ENCODE measurements at places on chromosomes 13 and 19.
A peak's percentile ranks its signal among the peaks of the same experiment; 100 is the strongest.

DNA sequence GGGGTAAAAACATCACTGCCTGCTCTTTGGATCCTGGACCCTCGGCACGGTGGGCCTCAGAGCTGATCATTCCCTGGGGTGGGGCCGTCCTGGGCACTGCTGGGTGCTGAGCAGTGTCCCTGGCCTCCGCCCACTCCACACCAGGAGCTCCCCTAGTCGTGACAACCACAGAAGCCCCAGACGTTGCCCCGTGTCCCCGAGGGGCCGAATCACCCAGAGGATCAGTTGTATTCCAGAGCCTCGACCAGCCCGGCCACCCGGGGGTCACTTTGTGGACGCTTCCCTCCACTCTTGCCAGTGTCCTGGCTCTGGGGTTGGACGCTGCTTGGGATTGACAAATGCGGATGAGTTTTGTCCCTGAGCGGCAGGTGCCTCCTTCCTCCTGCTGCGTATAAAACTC lies 10.2 kb downstream of the C2CD4C start:
- no peak for DNase-seq

GRCh38 chr19:55418185-55418584 lies 10.6 kb upstream of the UBE2S start:
- DNase-seq = peak; percentile 32

GRCh38 chr13:29471551-29471950 lies 123.9 kb downstream of the SLC7A1 start:
- DNase-seq = no peak

DNA sequence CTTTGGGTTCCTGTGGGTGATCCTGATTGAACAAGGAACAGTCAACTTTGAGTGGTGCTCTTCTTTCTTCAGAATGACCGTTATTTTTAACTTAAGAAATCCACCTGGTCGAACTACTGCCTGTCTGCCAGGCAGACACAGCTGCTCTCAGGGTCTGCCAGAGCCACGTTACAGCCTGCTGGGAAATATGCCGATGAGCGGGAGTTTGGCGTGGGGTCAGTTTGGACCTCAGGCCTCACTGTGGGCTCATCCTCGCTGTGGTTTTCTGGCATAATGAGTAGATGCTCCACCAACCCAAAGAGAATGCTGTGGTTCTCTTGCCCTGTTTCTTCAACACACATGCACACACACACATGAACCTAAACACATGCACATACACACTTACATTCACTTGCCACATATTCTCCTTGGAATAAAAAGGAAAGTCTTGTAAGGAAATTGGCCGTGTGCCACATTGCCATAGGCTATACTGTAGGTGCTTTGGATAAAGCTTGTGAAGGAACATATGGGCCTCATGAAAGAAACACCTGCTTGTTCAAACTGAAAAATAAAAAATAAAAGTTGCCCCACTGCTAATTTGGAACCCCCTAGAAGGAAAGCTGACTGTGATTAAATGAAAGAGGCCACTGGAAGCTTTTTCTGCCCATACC lies 598.7 kb upstream of the KLF12 start:
- DNase-seq = no peak

GRCh38 chr13:109656206-109656605 lies 130.2 kb downstream of the IRS2 start:
- DNase-seq = no peak

- no peak for DNase-seq
Measured at GRCh38 chr19:55677572-55678028, 2.6 kb downstream of the EPN1 start.

DNA sequence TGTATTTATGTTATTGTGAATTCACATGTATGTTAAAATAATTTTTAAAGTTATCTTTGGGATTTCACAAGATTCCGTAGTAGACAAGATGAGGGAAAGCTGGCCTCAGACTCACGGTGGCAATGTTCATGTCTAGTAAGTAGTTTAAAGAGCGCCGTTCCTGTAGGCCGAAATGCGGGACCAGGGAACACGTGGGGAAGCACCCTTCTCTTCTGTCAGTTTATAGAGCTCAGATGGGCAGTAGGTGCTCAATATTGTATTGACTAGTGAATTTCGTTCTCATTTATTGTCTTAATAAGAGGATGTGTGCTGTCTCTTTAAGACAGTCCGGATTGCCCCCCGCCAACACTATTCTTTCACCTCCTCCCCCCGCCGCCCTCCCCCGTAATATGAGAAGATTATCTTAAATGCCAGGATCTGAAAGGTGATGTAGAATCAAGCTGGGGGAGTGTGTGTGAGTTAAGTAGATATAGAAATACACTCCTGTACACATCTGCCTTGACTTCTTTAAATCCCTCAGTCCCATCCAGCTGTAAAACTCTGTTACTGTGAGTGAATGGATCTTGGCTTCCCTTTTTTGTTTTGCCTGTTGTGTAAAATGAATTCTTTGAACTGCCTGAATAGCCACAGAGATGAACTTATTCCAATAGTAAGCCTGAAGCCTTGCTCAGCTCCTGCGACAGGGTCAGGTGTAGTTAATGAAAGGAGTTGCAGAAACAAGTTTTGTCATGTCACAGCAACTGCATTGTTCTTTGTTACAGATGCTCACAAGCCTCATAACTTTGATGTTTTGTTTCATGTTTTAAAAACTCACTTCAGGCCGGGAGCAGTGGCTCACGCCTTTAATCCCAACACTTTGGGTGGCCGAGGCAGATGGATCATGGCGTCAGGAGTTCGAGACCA lies 1.3 kb downstream of the LAMP1 start:
- no peak for DNase-seq

DNA sequence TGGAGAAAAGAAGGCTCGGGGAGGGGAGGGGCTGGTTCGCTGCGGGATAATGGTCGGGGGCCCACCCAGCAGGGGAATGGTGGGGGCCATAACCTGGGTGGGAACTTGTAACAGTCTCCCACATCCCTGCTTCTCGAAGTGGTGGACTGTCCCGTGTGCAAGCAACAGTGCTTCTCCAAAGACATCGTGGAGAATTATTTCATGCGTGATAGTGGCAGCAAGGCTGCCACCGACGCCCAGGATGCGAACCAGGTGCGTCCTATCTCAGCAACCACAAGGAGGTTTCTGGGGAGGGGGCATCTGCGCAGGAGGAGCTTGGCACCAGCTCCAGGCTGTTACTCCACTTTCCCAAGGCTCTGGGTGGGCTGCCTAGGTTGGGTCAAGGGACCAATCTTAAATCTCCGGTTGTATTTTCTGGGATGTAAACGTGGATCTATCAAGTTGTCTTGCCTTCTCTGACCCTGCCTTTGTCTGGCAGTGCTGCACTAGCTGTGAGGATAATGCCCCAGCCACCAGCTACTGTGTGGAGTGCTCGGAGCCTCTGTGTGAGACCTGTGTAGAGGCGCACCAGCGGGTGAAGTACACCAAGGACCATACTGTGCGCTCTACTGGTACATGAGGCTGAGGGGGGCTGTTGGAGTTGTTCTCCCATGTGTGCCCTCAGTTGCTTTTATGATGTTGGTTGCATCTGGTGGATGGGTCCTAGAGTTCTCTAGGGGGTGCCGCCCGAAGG lies 1.6 kb downstream of the TRIM28 start:
- no peak for DNase-seq

- DNase-seq = no peak
Measured at GRCh38 chr13:80562433-80563156, 221.7 kb upstream of the SPRY2 start.

GRCh38 chr13:86474971-86475370 lies 675.8 kb upstream of the SLITRK6 start:
- no peak for DNase-seq

- no peak for DNase-seq
Measured at GRCh38 chr19:35296644-35297514, 4.9 kb downstream of the MAG start.

DNA sequence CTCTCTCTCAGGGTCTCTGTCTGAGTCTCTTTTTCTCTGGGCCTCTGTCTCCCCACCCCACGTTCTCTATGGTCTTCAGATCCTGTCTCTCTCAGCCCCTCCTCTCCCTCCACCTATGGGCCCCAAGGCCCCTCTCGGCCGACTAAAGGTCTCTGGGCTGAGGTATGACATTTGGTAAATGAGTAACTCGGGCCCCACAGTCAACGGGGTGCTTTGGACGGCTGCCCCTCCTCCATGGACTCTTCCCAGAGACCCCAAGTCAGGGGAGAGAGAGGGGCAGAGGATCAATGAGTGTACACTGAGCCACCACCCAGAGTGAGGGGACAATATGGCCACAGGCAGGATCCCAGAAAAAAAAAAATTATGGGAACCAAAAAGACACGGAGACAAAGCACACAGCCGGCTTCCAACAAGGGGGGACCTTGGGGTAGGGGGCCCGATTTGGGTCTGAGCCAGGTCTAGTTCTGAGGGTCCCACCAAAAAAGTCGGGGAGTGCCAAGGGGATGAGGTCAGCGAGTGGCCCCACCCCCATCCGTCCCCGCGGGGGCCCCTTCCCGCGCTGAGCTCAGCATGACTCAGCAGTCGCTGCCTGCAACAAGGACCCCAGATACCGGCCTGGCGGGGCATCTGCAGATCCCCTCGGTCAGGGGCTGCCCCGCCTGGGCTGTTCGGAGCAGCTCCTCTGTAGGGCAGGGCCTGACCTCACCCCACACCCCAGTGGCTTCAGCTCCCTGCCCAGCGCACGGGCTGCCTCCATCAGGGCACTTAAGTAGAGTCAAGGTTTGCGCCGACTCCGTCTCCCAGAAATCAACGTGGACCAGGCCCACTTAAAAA lies 1.5 kb upstream of the FTL start:
- peak; percentile 24 for DNase-seq

DNA sequence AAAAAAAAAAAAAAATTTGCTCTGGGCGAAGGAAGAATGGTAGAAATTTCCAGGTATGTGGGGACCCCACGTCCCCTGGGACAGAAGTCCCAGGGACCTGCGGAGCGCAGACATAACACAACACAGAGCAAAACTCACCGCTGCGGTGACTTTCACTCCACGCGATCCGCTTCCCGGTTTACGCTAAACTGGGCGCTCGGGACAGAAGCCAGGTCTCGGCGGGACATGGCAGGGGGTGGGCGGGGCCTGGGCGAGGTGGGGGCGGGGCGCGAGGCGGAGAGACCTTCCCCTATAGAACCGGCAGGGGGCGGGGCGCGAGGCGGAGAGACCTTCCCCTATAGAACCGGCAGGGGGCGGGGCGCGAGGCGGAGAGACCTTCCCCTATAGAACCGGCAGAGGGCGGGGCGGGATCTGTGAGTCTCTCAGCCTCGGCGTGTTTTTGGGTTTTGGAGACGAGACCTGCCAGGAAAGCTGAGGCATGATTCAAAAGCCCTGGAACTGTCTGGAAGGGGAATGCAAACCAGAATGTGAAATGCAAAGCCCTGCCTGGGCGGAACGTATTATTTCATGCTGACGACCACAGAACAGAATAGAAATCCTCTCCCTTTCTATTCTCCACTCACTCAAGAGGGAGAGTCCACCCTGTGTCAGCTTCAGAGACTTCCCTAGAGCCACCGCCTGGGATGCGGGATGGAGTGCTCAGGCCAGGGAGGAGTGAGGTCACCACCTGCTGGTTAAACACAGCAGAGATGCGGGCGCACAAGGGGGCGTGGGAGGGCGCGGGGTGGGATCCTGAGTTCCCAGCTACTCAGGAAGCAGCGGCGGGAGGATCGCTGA lies 20.2 kb upstream of the ERVV-1 start:
- no peak for DNase-seq

DNA sequence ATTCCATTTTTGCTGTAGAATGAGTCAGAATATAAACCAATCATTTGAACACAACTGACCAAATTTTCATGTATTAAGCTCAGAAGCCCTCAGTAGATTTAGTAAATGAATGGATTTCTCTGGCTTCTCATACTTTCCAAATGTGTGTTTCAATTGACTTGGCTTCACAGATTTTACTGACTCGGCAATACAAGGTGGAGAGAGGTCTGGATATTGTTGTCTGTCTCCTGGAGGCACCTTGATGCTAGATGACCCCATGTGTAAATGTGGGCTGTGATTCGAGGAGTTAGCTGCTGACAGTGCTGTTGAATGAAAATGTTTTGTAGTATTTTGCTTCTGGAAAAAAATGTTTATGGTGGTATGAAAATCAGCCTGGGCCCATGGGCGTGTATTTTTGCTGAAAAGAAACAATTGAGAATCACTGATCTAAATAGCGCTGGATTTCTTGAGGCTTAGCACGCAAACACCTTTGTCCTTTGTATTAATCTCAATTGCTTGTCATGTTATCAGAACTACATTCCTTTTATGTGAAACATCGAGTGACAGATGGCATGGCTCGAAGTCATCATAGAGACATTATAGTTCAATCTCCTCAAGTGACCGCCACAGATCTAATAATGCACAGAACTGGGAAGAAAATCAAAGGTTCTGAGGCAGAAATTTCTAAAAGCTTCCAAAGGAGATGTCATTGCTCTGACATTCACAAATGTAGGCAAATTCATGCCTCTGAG lies 41.2 kb upstream of the UBAC2 start:
- no peak for DNase-seq

- DNase-seq = no peak
Measured at GRCh38 chr13:106958621-106959048, 390.7 kb upstream of the ARGLU1 start.

DNA sequence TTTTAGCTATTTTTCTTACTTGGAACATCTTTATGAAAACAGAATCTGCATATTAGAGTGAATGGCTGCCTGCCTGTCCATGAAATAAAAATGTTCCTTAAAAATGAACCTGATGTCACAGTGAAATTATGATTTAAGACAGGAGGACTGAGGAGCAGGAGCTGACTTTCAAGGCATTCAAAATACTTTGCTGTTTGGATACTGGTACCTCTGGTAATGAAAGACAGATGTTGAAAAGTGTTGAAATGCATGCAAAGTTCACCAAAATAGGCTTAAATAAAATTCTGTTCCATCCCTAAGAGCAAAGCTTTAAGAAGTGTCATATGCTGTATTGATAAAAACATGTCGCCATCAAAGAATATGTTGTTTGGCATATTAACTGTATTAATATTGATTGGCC lies 1.7 kb downstream of the ARHGEF7 start:
- DNase-seq = no peak

DNA sequence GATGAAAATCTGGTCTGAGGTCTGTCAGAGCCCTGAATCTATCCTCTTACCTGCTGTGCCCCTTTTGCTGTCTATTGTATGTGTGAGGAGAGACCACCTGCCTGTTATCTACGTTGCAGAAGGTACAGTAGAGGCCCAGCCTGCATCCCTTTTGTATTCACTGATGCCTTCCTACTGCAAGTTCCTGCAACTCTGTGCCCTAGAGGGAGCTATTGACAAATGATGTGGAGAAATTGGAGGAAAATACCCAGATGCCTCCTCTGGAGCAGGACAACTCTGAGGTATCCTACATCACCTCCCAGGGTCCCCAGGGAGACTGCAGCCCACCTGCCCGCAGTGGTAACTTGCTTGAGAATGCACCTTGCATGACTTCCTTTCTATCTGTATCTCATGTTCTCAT lies 33.7 kb downstream of the SIAH3 start:
- no peak for DNase-seq

All from SW 1271 (cell line).